ENCODE measurements at places on chromosomes 4 and X. TPM values are rescaled to one million over a fixed set of nuclear protein-coding genes. Genes with fewer than 3 reads are reported as not detected.

NR3C2 gene
- polyA plus RNA-seq = not detected

GRCh38 chr4:107131295-107131694 is 95.2 kb upstream of the DKK2 start:
- DNase-seq = no peak

- peak; percentile 30 for DNase-seq
Observed at GRCh38 chr4:6873792-6874461, 35.7 kb upstream of the TBC1D14 start.

GRCh38 chr4:88911246-88912212 is 145.5 kb downstream of the FAM13A start:
- DNase-seq = no peak

- DNase-seq = no peak
Observed at GRCh38 chr4:156775813-156776212, 195.8 kb downstream of the PDGFC start.

GRCh38 chrX:40298572-40299479 is 201.1 kb upstream of the BCOR start:
- DNase-seq = no peak

DNA sequence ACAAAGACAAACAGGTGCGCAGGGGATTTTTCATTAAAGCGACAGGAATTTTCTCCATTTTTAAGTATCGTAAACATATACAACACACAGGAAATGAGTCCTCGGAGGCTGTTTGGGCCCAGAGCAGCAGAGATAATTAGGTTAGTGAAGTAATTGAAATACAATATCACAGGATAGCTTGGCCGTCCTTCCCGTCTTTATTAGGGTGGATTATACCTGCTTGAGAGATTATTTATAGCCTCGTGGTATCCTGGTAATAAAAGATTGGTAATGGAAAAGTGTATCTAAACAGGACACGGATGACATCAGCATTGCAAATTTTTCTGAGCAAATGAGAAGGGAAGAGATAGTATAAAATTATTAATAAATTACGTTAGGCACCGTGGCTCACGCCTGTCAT is 68.2 kb downstream of the CRLF2 start:
- DNase-seq = no peak

GRCh38 chr4:151729731-151730559 is 30.9 kb downstream of the GATB start:
- peak; percentile 27 for DNase-seq

GPR143 gene
- polyA plus RNA-seq = not detected

- peak; percentile 14 for DNase-seq
Observed at GRCh38 chrX:40278340-40279090, 180.8 kb upstream of the BCOR start.

- no peak for DNase-seq
Observed at GRCh38 chrX:130120321-130120731, 10.0 kb upstream of the ELF4 start.

GRCh38 chrX:20461576-20461975 is 194.9 kb upstream of the RPS6KA3 start:
- peak; percentile 1 for DNase-seq

DNA sequence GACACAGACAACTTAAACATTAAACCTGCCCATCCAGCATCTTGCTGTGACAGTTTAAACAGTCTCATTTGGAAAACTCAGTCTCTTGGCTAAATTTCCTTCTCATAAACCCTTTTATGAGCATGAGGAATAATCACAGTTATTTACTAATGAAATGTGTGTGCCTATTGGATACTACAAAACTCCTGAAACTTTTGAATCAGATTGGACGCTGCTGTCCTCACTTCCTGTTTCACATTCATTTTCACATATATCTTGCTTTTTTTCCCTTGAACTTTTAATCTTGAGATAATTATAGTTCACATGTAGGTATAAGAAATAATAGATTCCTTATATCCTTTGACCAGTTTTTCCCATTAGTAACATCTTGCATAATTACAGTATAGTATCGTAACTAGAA is 111.7 kb downstream of the CDKL5 start:
- DNase-seq = no peak

DNA sequence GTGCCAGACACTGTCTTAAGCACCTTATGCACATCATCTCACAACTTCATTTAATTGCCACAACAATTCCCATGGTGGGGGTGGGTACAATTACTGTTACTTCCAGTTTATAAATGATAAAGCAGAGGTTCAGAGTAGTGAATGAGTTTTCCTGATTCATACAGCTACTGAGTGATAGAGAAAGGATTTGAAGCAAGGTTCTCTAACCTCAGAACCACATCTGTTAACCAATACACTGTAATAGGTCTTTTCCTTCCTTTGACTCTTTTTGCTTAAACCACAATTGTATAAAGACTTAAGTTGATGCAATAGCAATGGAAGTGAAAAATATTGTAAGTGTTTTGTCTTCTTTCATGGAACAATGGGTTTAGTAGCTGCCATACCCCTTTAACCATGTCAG is 43.5 kb upstream of the PAK3 start:
- no peak for DNase-seq

GRCh38 chrX:2670978-2671377 is 20.1 kb upstream of the CD99 start:
- DNase-seq = no peak

DNA sequence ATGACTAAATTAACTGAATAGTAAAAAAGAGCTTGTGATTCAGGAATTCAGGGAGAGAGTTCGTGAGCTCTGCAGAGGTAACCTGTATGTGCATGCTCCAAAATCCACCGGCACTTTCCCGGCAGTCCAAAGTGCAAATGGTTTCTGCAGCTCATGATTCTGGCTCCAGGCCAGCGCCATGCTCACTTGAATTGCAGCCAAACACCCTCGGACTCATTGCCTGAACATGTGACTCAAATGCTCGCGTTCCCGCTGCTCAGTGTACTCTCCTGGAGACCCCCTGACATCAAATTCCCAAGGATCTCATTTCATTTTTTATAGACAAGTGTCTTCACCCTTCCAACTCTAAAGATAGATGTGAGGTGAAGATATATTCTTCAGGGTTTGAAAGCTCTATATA is 44.1 kb upstream of the SH3RF1 start:
- peak; percentile 70 for DNase-seq

GRCh38 chr4:157502656-157503055 is 282.1 kb downstream of the GRIA2 start:
- DNase-seq = no peak

- DNase-seq = peak; percentile 45
Observed at GRCh38 chr4:6008092-6008551, 10.1 kb downstream of the C4orf50 start.

CNKSR2 gene
- polyA plus RNA-seq = 6.0 TPM

GRCh38 chrX:131734621-131735020 is 190.7 kb downstream of the OR13H1 start:
- DNase-seq = no peak

CNGA1 gene
- polyA plus RNA-seq = not detected

- peak; percentile 25 for DNase-seq
Observed at GRCh38 chr4:89469930-89470375, 162.4 kb upstream of the GPRIN3 start.

DNA sequence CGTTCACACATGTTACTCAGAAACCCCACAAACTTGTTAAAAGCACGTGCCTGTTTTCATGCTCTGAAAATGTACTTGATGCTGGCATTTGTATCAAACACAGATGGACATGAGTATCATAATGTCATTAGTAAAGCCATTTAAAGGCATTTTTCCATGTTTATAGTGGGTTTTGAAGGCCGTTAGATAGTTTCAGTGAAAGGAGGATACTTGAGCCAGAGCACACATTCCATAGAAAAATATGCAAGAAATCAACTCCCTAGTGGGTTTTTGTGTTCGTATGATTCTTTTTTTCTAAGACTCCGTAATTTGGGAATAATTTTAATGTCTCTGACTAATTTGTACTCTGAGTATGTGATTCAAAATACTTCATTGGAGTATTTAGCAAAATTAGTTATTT is 216.2 kb upstream of the BMP3 start:
- no peak for DNase-seq

Measured in A549 (cell line).